ENCODE measurements at places on chromosomes 11 and 22.

DNA sequence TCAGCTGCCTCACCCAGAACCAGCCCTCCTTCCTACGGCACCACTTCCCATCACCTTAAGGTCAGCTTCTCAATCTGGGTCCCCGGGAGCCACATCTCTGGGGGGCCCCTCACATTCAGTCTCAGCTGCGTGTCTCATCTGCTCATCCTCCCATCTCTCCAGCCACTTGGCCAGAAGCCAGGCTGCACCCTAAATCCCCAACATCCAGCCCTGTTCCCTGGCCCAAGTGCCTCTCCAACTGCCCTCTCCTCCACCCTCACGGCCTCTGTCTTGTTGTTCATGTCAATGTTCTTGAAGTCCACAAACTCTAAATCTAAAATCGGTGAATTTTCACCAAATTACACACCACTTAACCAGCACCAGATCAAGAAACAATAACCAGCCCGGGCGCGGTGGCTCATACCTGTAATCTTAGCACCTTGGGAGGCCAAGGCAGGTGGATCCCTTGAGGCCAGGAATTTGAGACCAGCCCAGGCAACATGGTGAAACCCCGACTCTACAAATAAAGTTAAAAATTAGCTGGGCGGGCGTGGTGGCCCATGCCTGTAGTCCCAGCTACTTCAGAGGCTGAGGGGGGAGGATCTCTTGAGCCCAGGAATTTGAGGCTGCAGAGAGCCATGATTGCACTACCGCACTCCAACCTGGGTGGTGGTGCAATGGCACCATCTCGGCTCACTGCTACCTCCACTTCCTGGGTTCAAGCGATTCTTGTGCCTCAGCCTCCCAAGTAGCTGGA is 33.7 kb downstream of the A4GALT start:
- no peak for DNase-seq

GRCh38 chr11:4882543-4882942 is 843 bp downstream of the OR51T1 start:
- no peak for DNase-seq

DNA sequence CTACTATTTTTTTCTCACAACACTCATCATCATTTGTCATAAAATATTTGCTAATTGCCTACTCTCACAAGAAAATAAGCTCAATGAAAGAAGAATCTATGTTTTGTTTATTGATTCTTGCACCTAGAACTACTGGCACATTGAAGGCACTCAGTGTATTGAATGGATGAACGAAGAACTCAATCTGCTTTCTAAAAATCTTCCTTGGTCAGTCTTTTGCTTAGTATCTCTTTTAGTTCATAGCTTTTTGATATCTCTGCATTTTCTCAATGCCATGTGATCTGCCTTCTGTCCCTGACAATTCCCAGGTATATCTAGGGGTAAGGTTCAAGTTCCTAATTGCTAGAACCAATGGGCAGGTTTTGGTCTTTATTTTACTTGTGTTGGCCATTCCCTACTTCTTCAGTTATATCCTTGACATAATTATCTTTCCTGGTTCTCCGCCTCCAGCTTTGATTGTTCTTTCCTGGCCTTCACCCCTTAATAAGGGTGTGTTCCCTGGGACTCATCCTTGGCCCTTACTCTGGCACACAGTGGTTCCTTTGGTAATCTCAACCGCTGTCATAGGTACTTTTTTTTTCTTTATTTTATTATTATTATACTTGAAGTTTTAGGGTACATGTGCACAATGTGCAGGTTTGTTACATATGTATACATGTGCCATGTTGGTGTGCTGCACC is 96.4 kb downstream of the CCDC83 start:
- no peak for DNase-seq

DNA sequence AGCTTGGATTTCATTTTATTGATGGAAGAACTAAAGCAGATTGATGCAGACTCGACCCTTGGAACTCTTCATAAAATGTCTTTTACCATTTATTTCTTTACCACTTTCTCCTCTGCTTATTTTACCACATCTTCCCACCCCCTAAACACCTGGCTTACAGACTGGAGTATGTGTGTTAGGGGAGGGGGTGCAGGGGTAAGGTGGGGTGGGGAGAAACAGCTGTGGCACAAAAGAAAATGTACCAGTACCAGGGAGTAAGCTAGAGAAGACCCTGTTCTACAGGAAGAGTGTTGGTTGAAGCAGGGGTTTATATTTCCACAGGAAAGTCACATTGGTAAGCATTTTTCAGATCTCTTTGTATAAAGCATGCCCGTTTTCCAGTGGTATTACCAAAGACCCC is 312.7 kb upstream of the MTNR1B start:
- DNase-seq = no peak

- no peak for DNase-seq
Measured at GRCh38 chr22:30004694-30005093, 75.6 kb upstream of the HORMAD2 start.

- no peak for DNase-seq
Measured at GRCh38 chr22:38863531-38864131, 8.4 kb downstream of the CBX6 start.

- peak; percentile 46 for DNase-seq
Measured at GRCh38 chr11:76771446-76772099, 11.6 kb upstream of the TSKU start.

- peak; percentile 31 for DNase-seq
Measured at GRCh38 chr22:45164270-45165088, 754 bp downstream of the NUP50 start.

- no peak for DNase-seq
Measured at GRCh38 chr11:72292106-72292785, 48.3 kb upstream of the PHOX2A start.

- DNase-seq = peak; percentile 76
Measured at GRCh38 chr22:48636746-48637145, 1190.9 kb downstream of the BRD1 start.

- peak; percentile 9 for DNase-seq
Measured at GRCh38 chr11:134275534-134276395, at the start of gene GLB1L3. Gene GLB1L3, plus strand, starts transcription at chr11:134276379. Its CDS starts 362 bp downstream, at chr11:134276741.

GRCh38 chr11:61472868-61473267 is 35.7 kb upstream of the LRRC10B start:
- DNase-seq = no peak
